CD4-positive, alpha-beta T cell treated with Interleukin-15 for 4 hours (primary cell): ENCODE measurements at places on chromosomes 7 and 10.

- no peak for DNase-seq
These were observed 213.4 kb downstream of the USP6NL start for GRCh38 chr10:11397980-11398580.

- no peak for DNase-seq
These were observed 2.0 kb downstream of the CPA2 start for GRCh38 chr7:130268463-130269317.

- DNase-seq: no peak
These were observed 1.4 kb downstream of the BCCIP start for GRCh38 chr10:125824736-125825135.

DNA sequence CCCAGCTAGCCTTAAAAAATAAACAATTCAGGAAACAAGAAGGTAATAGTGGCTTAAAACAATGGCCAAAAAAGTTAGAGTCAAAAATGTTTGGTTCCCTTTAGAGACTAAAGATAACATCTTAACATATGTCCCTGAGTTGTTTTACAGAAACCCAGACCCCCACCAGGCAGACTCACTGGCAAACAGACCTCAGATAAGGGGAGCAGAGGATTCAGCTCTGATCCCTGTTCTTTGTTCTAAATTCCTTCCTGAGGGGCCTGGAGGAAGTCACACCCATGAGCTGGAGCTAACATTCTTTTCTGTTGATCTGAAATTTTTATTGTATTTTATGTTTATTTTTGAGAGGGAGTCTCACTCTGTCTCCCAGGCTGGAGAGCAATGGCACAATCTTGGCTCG is 247.2 kb downstream of the USP6NL start:
- DNase-seq: no peak

- no peak for DNase-seq
These were observed 13.2 kb upstream of the TRA2A start for GRCh38 chr7:23544913-23545354.

GRCh38 chr10:133093291-133093690 is 5.6 kb downstream of the ADGRA1 start:
- DNase-seq: no peak

DNA sequence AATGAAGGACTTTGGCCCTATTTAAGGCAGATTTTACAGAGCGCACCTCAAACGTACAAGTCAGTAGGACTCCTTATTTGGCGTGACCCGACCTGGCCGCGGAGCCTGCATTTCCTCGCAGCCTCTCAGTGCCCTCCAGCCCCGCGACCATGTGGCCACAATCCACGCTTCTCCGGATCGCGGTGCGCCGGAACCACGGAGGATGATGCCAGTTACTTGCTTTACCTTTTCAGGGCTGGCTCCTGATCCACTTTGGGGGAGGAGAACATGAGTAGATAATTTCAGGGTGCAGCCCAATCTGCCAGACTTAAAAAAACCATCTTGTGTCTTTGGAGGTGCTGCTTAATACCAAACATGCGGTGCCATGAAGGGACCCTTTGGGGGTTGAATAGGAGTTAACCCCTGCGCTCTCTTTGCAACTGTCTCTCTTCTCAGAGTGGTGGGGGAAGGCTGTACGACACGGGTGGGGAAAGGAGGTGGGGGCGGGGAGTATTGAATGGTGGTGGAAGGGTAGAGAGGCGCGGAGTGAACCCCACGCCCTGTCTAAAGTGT is 1.5 kb downstream of the FRAT1 start:
- no peak for DNase-seq

- DNase-seq: no peak
These were observed 120.0 kb downstream of the CALN1 start for GRCh38 chr7:72292118-72292517.

GRCh38 chr7:76338298-76339084 is 20.3 kb downstream of the YWHAG start:
- no peak for DNase-seq

- DNase-seq: no peak
These were observed 55.0 kb downstream of the RELN start for GRCh38 chr7:103934508-103934907.

- DNase-seq: no peak
These were observed 172.6 kb upstream of the KLF14 start for GRCh38 chr7:130906575-130906974.

- DNase-seq: peak; percentile 34
These were observed 24.6 kb upstream of the MKLN1 start for GRCh38 chr7:131302876-131303707.

DNA sequence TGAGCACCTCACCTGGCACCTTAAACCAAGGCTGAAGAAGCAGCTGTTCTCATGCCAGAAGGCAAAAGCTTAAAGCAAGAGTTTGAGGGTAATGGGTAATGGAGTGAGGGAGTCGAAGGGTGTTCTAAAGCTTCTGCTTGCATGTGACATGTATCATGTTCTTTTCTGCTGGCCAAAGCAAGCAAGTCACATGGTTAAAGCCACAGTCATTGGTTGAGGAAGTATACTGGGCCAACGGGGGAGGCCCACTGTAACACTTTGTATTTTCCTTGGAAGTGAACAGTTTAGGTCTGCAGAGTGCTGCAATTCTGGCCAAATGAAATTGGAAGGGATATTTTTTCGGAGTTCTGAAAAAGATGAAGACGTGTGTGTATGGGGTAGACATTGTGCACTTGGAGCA is 75.7 kb downstream of the REEP3 start:
- no peak for DNase-seq

DNA sequence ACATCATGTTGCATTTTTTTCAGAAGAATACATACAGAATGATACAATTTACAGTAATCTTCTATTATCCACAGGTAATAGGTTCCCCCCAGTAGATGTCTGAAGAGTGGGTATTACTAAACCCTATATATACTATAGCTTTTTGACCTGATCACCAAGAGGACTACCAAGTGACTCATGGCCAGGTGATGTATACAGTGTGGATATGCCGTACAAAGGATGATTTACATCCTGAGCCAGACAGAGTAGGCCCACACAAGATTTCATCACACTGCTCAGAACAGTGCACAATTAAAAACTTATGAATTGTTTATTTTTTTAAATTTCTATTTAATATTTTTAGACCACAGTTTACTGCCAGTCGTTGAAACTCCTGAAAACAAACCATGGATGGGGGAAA is 70.6 kb downstream of the STEAP1B start:
- DNase-seq: no peak

DNA sequence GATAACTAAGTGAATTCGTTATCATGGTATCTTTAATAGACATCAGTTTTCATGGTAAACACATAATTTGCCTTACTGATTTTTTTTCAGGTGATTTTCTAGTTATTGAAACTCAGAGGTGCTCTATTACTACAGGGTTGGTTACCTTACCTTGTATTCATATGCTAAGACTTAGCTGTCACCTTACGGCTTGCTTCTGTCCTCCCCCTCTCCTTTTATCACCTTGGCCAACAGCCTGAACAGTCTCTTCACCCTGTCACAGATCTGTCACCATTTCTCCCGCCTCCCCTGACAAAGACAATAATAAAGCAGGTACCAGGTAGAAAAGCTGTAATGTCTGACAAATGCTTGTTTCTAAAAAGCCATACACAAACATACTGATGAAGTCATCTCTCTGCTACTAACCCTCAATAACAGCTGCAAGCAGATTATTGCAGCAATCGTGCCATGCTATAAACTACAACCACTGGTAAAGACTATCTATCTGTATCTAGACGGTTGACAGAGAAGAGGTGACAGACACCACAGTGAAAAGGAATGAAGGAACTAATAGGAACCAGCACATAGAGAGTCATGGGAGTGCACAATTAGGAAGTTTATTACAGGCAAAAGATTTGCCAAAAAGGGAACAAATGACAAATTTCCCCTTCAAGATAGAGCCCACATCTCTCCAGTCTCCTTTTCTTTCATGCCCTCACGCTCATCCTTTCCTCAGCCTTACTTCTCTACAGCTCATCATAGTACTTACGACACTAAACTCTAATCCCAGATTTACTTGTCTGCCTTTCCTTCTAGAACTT is 57.2 kb downstream of the ARHGAP12 start:
- no peak for DNase-seq

DNA sequence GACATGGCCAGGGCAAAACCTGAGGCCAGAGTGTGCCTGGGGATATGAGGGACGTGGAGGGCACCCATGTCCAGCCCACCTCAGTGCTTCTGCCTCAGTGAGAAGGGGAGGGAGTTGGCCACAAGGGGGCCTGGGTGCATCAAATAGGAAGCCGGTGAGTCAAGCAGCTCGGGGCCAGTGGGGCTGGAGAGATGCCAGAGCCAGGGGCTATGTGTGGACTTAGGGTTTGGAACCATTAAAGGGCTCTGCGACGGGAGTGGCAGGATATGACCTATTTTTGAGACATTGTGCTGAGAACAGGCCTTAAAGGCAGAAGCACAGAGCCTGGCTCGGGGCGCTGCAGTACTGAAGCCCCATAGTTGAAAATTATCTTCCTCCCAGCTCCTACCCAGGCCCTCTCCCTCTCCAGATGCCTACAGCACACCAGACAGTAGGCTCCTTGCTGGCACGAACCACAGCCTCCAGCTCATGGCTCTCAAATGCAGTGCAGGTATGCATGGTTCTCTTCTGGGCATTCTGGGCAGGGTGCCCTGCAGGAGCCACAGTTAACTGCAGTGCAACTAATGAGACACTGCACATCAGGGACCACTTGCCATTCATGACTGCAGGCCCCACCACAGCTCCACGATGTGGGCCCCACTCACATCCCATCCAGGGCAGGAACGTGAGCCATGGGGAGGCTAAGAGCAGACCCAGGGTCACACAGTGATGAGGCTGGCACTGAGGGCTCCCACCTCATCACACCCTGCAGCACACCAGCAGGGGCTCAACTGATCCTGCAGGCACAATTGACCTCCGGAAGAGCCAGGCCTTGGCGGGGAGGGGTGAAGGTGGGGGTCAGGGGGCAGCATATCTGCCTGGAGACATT is 7.2 kb upstream of the PGAM2 start:
- peak; percentile 45 for DNase-seq

GRCh38 chr10:28623483-28623882 is 53.8 kb upstream of the BAMBI start:
- no peak for DNase-seq

DNA sequence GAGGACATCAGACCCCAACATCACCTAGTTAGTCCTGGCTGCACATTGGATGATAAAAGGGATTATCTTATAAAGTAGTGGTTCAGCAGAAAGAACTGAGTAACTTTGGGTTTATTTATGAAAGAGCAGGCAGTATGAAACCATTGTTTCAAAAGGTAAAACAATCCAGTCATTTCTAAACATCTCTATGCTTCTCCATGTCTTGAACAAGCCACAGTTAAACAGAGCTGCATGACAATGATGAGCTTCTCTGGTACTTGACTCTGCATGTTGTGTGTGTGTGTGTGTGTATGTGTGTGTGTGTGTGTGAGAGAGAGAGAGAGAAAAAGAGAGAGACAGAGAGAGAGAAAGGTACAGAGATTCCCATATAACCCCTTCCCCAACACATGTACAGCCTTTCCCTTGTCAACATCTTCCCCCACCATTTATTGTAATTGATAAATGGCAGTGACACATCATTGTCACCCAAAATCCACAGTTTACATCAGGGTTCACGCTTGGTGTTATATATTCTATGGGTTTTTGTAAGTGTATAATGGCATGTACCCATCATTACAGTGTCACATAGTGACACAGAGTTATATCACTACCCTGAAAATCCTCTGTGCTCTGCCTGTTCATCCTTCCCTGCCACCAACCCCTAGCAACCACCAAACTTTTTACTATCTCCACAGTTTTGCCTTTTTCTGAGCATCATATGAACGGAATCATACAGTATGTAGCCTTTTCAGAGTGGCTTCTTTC is 32.8 kb upstream of the SLC18A3 start:
- no peak for DNase-seq

GRCh38 chr7:32594965-32595490 is 99.7 kb downstream of the AVL9 start:
- no peak for DNase-seq

DNA sequence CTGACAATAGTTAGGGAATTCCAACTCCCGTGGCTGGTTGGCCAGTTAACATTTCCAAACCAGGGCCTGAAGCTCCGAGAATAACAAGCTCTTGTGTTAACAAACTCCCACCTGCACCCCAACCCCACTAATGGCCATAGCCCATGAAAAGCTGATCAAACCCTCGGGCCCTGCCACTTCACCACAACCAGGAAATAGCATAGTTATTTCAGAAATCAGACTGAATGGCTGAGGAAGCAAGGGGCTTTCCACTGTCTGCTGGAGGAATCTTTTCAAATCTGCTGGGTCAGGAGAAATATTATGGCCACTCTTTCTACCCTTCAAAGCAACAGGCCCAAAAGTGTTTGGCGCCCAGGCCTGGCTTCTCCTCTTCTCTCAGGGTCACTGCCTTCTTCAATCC is 145.6 kb downstream of the GLCCI1 start:
- no peak for DNase-seq

- no peak for DNase-seq
These were observed 50.9 kb downstream of the LAMB4 start for GRCh38 chr7:108079276-108079647.

GRCh38 chr10:70546584-70546983 is 56.0 kb downstream of the PRF1 start:
- DNase-seq: no peak

- no peak for DNase-seq
These were observed 6.4 kb upstream of the CYTH3 start for GRCh38 chr7:6278749-6279310.

- DNase-seq: no peak
These were observed 9.9 kb downstream of the RP9 start for GRCh38 chr7:33099154-33099940.

GRCh38 chr10:19843487-19843886 is 27.3 kb downstream of the PLXDC2 start:
- DNase-seq: no peak

- DNase-seq: no peak
These were observed 151.2 kb downstream of the MPP7 start for GRCh38 chr10:28151636-28152035.

- DNase-seq: peak; percentile 24
These were observed 72.0 kb downstream of the KAT6B start for GRCh38 chr10:74898201-74898976.

- no peak for DNase-seq
These were observed 104.5 kb downstream of the GRID1 start for GRCh38 chr10:86261941-86262687.

- DNase-seq: no peak
These were observed 65.4 kb downstream of the GRID1 start for GRCh38 chr10:86300931-86301830.

DNA sequence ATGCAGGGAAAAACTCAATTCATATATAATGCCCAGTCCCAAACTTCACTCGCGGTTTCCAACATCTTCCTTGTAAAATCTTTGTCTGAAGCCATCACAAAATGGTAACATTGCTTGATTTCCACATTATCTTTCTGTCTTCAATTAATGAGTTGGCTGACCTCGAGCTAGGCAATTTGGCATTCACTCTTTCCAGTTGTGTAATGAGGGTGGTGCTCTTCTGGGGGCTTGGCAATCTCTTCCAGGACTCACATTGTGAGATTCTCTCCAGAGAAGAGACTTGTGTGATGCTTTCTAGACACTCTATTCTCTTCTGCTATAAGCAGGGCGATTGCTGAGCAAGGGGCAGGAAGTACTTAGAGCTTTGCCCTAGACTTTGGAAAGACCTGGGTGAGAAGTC is 179.5 kb downstream of the JCAD start:
- DNase-seq: no peak

- DNase-seq: no peak
These were observed 17.0 kb downstream of the KCP start for GRCh38 chr7:128893251-128894100.

GRCh38 chr7:142790056-142790455 is 19.3 kb downstream of the PRSS2 start:
- DNase-seq: peak; percentile 10
